A172 (cell line): ENCODE measurements at places on chromosomes 13 and 19.

DNA sequence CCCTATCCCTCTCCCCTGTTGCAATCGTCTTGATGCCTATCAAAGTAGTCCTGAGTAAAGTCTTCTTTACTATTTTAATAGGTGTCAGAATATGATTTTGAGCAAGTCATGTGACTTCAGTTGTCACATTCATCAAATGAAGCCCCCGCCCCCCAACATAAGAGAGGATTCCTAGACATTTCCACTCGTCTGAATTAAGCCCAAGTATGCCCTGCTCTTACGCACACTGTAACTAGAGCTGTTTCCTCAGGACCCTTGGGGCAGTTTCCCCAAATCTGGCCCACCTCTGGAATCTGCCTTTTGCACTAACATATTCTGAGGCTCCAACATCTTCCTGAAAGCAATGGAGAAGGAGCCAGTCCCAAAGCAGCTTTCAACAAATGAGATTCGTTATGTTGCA is 25.5 kb downstream of the SACS start:
- no peak for DNase-seq

- no peak for DNase-seq
Observed at GRCh38 chr13:48000559-48001113, 437 bp downstream of the SUCLA2 start.

DNA sequence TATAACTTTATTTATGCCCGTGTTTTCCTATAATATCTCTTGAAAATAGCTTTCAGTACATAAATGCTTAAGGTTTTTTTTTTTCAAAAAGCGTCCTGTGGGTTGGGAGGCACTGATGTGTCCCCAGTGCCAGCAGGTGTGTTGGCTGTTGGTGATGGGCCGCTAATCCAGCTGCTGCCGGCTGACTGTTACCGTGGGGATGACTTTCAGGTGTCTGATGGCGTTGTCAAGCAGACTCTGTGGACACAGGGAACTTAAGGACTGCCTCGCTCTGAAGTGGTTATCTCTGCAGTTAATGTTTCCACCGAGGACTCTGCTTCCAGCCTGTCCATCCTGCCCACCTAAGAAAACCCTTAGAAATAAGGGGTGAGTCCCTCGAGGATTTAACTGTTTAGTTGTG is 94.5 kb downstream of the ANKRD10 start:
- no peak for DNase-seq

- DNase-seq: peak; percentile 91
Observed at GRCh38 chr19:51799034-51799773, 4.2 kb downstream of the FPR3 start.

GRCh38 chr13:41409611-41410010 is 47.7 kb upstream of the RGCC start:
- DNase-seq: no peak

DNA sequence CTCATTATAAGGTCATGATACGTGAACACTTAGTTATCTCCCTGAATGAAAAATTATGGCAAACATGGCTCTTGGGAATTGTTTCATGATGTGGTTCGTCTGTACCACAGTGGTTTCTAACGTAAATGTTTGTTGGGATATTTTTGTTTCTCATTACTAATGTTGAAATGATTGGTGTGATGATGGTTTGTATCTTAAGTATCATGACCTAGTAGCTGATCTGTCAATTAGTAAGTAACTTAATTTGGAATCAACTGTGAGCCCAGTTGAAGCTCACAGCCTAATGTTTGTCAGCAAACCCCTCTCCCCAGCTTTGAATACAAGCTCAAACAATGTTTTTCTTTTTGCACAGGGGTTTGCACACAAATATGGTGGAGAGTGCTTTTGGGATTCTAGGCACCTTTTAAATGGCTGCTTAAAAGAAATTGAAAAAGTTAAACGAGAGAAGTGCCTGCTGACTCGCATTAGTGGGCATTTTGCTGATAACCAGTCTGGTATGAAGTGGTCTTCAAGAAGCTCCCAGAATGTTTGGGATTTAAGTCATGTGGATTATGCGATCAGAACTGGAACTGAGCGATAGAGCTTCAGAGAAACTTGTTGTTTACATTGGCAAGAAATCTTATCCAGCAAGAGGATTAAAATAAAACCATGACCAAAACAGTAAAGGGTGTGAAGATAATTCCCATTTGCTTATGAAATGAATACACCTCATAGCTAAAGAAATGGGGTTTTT is 68.2 kb downstream of the LMO7 start:
- DNase-seq: peak; percentile 22
